ENCODE measurements at places on chromosomes 3 and 15.
A peak's percentile ranks its signal among the peaks of the same experiment; 100 is the strongest.

DNA sequence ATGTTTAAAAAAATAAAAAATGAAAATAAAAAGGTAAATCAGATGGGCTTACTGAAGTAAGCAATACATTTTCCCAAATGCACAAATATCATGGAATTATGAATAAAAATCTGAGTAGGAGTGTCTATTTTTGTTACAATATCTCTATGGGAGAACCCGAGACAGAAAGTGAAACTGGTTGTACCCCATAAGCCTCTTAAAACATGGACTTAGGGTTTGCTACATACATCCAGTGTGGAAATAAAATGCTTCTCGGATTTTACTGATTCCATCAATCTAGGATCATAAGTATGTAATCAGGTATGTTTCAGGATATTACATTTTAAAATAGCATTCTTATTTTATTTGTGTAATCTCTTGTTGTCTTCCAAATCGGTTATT is 177.8 kb upstream of the CDIN1 start:
- no peak for DNase-seq

DNA sequence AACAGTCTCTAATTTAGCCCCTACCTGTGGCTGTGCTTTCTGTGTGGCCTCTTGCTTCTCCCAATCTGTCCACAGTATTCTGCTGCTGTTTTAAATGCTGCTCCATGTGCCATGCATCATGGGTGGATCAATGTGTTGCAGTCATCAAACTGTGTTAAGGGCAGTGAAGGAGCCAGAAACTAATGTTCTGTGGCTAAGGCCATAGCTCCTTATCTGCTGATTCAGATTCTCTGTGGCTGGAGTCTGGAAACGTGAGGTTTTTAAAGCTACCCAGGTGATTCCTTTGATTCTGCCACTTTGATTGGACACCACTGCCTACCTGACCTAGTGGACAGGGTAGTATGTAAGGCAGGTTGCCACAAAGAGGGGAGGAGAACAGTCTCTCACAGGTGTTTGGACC is 44.8 kb downstream of the MORC1 start:
- no peak for DNase-seq

GRCh38 chr3:40653878-40654277 is 129.1 kb downstream of the ZNF621 start:
- no peak for DNase-seq

DNA sequence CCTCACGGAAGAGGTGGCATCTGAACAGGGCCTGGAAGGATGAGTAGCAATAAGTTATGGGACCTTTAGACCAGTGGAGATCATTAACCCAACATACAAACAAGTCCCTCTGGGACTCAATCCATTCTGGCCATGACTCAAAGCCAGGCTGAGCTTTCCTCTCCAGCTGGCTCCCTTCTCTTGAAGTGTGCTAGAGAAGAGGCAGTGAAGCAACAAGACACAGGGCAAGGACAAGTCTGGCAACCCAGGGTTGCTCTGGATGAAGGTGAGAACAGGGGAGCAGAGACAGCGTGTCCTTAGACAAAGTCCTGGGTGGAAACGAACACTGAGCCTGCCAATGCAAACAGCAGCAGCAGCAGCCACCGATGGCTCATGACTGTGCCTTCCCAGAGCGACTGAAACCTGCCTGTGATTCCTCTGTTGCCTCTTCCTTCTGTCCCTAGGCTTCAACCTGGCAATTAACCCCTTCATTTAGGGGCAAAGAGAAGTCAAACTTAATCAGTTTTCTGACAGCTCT is 86.8 kb downstream of the BDH1 start:
- no peak for DNase-seq

GRCh38 chr3:78140274-78140673 is 1100.4 kb downstream of the ROBO2 start:
- no peak for DNase-seq

GRCh38 chr3:7038394-7038793 is 177.5 kb downstream of the GRM7 start:
- no peak for DNase-seq

GRCh38 chr3:15632212-15632580 is 30.7 kb downstream of the BTD start:
- no peak for DNase-seq

DNA sequence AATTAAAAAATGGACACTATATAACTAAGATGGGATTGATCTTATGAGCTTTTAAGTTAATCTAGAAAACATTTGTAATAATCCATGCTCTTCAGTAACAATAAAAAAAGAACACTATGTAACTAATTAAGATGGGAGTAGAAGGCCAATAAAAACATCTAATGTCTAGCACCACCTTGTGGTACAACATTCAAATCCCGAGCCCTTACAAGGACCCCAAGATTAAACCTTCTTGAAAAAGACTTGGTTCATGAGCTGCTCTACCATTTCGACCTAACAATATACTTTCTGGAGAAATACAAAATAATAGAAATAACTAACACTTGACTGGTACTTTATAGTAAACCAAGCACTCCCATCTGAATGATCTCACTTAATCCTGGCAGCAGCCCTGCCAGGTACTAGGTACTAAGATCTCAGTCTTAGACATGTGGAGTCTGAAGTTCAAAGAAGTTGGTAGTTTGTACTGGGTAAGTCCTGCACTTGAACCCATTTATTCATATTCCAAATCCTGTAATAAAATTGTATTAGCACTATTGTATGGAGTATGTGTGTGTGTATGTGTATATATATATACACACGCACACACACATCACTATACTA is 21.8 kb downstream of the METTL6 start:
- peak; percentile 41 for DNase-seq

- DNase-seq: no peak
Observed at GRCh38 chr3:177169936-177170722, 27.2 kb downstream of the TBL1XR1 start.

- DNase-seq: no peak
Observed at GRCh38 chr3:113186566-113186965, 24.8 kb upstream of the BOC start.

DNA sequence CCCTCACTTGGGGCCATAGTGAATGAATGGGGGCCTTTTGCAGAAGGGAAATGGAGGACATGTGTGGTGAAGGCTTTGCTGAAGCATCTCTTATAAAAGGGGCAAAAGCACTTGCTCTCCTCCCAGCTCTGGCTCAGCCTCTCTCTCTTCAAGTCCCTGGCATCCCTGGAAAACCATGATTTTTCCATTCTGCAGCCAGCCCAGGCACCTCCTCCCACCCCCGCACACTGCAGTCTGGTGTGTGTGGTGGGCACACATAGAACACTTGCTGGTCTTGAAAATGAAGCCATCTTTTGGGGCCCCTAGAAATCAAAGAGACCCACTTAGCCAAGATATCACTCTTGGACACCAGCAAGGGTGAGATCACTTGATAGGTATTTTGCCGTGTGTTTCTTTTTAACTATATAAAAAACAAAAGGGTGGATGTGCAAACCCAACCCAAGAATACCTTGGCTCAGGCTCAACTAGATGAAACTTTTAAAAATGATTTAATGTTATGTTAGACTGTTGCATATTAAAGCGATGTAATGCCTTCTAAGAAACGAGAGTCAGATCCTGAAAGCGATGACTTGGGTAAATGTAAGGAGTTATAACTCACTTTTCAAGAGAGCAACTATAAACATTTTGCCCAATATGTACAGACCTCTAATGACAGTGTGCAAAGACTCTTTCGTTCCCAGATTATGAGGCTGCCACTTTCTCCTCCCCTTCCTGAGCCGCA is 16.4 kb upstream of the ALDH1A3 start:
- no peak for DNase-seq

- no peak for DNase-seq
Observed at GRCh38 chr3:42753757-42754156, 19.3 kb downstream of the CCDC13 start.

DNA sequence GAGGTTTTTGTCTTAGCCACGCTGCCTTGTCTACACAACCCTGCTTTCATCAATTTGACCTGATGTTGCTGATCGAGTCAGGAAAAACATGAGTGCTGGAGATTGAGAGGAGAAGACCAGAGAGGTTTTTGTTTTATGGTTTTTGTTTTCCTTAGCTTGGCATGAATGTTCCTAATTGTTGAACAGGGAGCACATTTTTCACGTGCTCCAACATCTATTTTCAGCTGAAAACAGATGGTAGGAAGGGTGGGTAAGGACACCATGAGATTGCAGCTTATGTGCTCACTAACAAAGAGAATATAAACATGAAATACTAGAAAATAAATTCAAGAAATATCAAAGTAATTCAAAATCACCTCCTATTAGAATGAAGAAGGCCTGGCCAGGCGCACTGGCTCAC is 79.9 kb upstream of the LMCD1 start:
- DNase-seq: no peak

- no peak for DNase-seq
Observed at GRCh38 chr3:129890891-129891290, 2.6 kb downstream of the TMCC1 start.

- DNase-seq: no peak
Observed at GRCh38 chr3:8623741-8624140, 20.9 kb downstream of the SSUH2 start.

GRCh38 chr3:105166893-105167292 is 199.8 kb upstream of the ALCAM start:
- no peak for DNase-seq

DNA sequence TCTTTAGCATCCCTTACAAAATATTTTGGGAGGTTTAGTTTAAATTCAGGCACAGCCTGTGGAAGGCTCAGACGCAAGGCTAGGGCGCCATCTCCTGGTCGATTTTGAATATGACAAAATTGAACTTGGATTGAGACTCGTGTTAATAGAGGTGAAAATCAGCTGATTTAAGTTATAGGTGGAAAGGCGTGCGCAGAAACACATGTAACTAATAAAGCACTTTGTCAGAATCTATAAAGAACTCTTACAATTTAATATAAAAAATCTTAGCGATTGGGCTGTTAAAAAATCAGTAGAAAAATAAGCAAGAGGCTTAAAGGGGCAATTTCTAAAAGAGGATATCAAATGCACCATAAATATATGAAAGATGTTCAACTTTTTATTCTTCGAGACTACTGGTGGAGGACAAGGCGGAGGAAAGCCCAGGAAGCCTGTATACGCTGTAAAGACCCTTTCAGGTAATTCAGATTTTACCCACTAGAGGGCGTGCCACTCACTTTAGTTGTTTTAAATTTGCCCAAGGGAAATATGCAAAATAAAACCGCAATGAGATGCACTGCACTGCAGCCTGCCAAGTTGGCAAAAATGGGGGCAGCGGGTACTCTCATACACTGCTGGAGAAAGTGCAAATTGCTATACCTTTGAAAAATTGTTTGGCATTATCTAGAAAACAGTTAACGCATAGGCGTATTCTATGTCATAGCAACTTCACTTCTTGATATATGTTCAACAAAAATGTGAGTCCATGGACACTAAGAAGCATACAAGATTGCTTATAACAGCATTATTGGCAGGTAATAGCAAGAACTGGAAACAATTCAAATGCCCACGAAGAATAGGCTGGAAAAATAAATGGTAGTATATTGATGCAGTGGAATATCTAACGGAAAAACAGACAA is 64.7 kb downstream of the SLC30A4 start:
- DNase-seq: peak; percentile 78

DNA sequence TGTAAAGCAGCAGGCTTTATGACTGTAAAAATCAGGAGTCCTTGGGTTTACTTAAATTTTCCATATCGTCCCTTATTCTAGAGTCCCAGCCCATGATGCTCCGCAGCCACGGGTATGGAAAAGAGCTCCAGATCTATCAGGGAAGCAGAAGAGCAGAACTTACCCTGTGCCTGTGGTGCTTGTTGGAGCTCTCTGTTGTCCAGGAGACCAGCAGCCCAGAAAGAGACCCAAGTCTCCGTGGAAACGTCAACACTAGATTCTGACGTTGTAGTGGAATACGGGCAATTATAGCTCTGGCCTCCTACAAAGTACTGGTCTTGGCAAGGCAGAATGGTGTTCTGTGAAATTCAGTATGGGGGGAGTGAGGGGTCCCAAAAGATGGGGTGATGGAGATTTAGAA is 2.0 kb downstream of the GMNC start:
- no peak for DNase-seq

DNA sequence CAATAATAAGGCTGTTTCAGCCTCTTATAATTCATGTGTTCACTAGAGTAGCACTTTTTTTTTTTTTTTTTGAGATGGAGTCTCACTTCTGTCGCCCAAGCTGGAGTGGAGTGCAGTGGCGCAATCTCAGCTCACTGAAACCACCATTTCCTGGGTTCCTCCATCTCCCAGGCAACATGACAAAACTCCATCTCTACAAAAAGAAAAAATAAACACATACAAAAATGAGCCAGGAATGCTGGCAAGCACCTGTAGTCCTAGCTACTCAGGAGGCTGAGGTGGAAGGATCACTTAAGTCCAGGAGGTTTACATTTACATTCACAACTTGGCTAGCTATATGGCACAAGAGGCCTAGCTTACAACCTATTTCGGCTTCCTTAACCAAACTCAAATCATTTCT is 6.8 kb downstream of the USP4 start:
- DNase-seq: no peak

DNA sequence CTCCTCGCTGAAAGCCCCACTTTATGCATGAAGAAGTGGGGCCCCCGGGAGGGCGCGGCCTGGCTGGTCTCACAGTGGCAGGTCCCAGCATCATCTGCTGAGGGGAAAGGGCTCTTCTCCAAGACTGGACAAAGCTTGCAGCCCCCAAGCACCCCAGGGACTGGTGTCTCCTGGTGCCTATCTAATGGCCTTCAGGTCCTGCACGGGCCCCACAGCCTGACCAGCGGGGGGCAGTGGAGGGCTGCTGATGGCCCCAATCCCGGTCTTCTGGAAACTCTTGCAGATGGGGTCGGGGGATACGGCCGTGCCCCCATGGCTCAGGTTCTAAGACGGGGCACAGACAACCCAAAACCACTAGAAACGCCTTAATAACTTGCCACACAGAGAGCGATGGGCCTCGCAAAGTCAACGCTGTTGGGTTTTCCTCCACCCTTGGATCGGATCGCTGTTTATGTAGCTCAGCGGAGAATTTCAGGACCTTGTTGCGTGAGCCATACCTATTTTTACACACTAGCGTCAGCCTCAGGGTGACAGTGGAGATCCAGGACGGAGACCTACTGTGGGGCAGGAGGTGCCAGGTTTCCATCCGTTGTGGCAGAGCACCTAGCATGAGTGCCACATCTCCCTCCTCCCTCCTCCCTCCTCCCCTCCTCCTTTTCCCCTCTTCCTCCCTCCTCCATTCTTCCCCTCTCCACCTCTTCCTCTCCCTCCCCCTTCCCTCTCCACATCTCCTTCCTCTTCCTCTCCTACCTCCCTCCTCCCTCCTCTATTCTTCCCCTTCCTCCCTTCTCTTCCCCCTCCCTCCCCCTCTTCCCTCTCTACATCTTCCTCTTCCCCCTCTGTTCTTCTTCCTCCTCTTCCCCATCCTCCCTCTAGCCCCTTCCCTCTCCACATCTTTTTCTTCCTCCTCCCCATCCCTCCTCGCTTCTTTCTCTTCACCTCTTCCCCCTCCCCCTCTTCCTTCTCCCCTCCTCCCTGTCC is 79.3 kb upstream of the ALDH1L1 start:
- DNase-seq: peak; percentile 37
